Memory B cell (primary cell): ENCODE measurements at places on chromosomes 13 and 19.
A peak's percentile ranks its signal among the peaks of the same experiment; 100 is the strongest.

DNA sequence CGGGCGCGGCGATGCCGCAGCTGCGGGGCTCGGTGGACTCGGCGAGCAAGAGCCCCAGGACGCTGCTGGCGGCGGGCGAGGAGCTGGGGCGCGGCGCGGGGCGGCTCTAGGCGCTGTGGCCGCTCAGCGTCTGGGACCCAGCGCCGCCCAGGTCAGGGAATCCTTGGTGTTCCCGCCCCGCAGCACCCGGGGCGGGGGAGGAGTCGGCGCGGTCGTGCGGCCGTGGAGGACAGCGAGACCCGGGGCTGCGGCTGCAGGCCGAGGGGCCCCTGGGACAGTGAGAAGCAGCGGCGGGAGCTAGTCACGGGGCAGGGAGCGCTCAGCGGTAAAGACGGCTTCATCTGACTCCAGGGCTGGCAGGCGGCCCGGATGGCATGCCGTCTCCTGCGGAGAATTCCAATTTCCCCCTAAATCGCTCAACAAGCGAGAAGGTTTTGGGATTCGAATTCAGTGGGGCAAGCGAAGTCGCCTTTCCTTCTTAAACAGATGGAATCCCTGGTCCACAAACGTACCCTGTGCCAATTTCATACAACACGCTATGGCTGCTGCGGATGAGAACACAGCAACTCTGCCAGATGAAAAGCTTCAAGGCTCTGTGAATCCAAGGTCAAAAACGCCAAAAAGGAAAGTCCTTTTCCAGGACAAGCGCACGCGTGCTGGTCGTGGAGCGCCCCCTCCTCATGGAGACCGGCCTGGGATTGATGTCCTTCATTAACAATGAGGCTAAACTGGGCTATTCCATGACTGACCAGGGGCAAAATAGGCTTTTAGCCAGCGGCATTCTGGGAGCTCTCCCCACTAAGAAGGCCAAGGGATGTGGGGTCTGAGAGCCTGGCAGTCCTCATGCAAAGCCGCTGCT lies 4.2 kb upstream of the ZSCAN4 start:
- DNase-seq, result peak; percentile 4

GRCh38 chr19:7983286-7983950 lies 22.0 kb downstream of the ELAVL1 start:
- no peak for DNase-seq

DNA sequence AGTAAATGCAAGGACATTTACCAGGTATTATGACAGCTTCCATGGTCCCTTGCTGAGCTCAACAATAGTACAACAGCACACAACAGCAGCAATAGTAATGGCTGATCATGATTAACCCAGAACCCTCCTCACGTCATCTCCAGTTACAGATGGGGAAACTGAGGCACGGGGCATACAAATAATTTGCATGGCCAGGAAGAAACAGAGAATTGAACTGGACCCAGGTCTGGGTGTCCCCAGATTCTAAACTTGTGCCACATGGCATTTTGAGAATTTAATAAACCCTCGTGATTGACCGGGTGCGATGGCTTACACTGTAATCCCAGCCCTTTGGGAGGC lies 7.2 kb downstream of the MAST3 start:
- no peak for DNase-seq

GRCh38 chr19:35623327-35624010 lies 5.4 kb upstream of the RBM42 start:
- no peak for DNase-seq

DNA sequence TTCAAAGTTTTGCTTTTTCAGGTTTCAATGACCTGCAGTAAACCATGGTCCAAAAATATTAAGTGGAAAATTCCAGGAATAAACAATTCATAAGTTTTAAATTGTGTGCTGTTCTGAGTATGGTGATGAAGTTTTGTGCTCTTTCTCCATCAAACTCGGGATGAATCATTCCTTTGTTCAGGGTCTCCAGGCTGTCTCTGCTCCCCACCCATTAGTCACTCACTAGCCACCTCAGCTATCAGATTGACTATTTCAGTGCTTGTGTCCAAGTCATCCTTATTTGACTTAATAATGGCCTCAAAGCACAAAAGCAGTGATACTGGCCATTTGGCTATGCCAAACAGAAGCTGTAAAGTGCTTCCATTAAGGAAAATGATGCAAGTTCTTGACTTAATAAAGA lies 1140.4 kb downstream of the EFNB2 start:
- DNase-seq, result no peak
